Activated T-helper 1 cell treated with anti-CD3 and anti-CD28 coated beads, Interleukin-12 subunit alpha, Interleukin-12 subunit beta, Interleukin-2, Interleukin-4 antibody, amounts not matched to agents 30 ng/mL and 10 ng/mL and 1 ng/mL, durations not matched to agents 14 hours and 24 hours and 36 hours (primary cell): ENCODE measurements at places on chromosomes 7 and 10. TPM values are rescaled to one million over a fixed set of nuclear protein-coding genes. Genes with fewer than 3 reads are reported as not detected.
A peak's percentile ranks its signal among the peaks of the same experiment; 100 is the strongest.

ZNF239 gene
- total RNA-seq = 1.4 and 1.7 TPM in 2 replicates

PDE6C gene
- total RNA-seq = not detected in 2 replicates

- H3K27me3 ChIP-seq = no peaks in the 10 kb centered on the region
- no peak for DNase-seq
- no peak overlapping the region for H3K27ac ChIP-seq
- no peaks in the 10 kb centered on the region for H3K36me3 ChIP-seq
- no peak overlapping the region for H3K4me3 ChIP-seq
Measured at GRCh38 chr7:1693991-1694524, 24.0 kb downstream of the ELFN1 start.

- H3K27me3 ChIP-seq = no peaks in the 10 kb centered on the region
- no peak overlapping the region for H3K27ac ChIP-seq
- no peak for DNase-seq
- H3K4me1 ChIP-seq = no peaks in the 10 kb centered on the region
- H3K36me3 ChIP-seq = no peaks in the 10 kb centered on the region
Measured at GRCh38 chr7:69822386-69822785, 224.1 kb downstream of the AUTS2 start.

GRCh38 chr7:42274053-42274452 lies 37.0 kb upstream of the GLI3 start:
- H3K27me3 ChIP-seq = peaks cover 2% of the 10 kb centered on the region
- no peak overlapping the region for H3K4me3 ChIP-seq
- H3K27ac ChIP-seq = no peak overlapping the region
- no peaks in the 10 kb centered on the region for H3K4me1 ChIP-seq
- H3K36me3 ChIP-seq = no peaks in the 10 kb centered on the region

DNA sequence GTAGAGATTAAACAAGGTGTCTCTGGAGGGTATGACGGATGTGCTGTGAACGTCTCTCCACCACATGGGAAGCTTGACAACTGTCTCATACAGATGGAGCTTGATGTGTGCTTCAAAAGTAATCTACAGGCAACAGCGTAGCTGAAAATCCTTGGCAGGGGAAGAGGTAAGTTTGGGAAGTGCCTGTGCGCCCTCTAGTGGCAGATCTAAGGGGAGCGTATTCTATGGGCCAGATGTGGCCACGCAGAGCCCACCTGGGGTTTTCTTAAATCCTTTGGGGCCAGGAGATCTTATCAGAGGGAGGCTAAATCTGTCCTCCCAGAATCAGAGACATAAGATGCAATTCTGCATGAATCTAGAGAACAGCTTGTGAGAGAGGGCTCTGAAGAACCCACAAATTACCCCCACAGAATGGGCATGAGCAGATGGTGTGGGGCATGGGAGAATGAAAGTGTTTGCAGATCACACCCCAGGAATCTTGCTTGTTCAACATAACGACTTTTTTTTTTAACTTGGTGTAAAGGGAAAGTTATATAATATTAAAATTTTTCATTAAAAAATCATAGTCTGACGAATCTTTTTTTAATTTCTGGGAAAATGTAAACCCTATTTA lies 91.2 kb upstream of the MPP7 start:
- peaks cover 7% of the 10 kb centered on the region for H3K4me1 ChIP-seq
- DNase-seq = peak; percentile 24
- peaks cover 19% of the 10 kb centered on the region for H3K27me3 ChIP-seq
- H3K4me3 ChIP-seq = no peak overlapping the region
- H3K27ac ChIP-seq = no peak overlapping the region
- H3K36me3 ChIP-seq = no peaks in the 10 kb centered on the region

ACBD7 gene
- total RNA-seq = 2.3 and 2.7 TPM in 2 replicates

SPDYE2 gene
- not detected in 2 replicates for total RNA-seq

DNA sequence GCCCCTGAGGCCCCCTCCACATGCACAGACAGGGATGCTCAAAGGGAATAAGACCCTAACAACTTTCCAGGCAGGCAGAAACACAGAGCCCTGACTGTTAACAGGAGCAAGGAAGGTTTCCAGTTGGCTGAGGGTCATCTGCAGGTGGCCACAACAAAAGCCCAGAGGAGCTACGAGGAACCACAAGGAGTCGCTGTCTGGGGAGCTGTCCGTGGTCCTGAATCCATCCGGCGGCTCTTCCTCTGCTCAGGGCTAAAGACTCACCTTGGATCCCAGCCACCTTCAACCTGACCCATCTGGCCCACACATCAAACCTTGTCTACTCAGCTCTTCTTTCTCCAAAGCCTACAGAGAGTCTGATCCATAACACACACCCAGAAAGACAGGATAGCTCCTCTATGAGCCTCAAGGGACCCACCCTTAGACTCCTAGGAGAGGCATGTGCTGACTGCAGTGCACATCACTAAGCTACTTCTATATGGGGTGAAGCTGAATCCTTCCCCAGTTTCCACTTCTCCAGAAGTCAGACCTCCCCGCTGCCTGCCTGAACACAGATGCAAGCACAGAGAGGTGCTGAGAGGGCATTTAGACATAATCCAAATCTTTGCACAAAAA lies 104.0 kb downstream of the SLIT1 start:
- no peak overlapping the region for H3K4me3 ChIP-seq
- H3K4me1 ChIP-seq = no peaks in the 10 kb centered on the region
- peak; percentile 38 for DNase-seq
- H3K27me3 ChIP-seq = peaks cover 13% of the 10 kb centered on the region
- no peak overlapping the region for H3K27ac ChIP-seq
- no peaks in the 10 kb centered on the region for H3K36me3 ChIP-seq

DNA sequence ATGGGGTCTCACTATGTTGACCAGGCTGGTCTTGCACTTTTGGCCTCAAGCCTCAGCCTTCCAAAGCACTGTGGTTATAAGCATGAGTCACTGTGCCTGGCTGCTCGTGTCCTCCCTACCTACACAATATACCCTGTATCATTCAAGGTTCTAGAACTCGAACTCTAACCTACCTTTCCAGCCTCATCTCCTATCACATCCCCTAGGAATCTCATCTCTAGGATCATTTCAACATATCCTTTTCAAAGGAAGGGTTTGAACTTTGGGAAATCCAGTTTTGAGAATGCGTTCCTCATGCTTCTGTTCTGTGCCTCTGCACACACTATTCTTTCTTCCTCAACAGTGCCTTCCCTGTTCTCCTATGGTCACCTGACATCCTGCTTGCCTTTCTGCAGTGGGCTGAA lies 87.8 kb upstream of the RHEB start:
- DNase-seq = no peak
- H3K27me3 ChIP-seq = no peaks in the 10 kb centered on the region
- no peak overlapping the region for H3K4me3 ChIP-seq
- H3K27ac ChIP-seq = no peak overlapping the region

DNA sequence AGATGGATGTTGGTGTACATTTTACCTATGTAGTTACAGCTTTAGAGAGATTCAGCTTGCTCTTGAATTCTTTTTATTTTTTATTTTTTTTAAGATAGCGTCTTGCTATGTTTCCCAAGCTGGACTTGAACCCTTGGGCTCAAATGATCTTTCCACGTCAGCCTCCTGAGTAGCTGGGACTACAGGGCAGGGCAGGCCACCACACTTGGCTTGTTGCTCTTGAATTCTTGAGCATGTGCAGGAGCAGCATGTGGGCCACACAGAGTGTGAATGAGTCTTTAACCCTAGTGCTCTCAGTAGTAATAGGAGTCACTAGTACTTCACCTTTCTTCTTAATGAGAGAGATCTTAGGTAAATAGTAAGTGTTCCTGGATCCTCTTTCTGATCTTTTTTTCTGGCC lies 26.7 kb upstream of the CYCS start:
- H3K36me3 ChIP-seq = peaks cover 2% of the 10 kb centered on the region
- no peak overlapping the region for H3K4me3 ChIP-seq
- no peak overlapping the region for H3K27ac ChIP-seq
- H3K4me1 ChIP-seq = peaks cover 5% of the 10 kb centered on the region
- H3K27me3 ChIP-seq = no peaks in the 10 kb centered on the region
- DNase-seq = no peak

SFRP4 gene
- not detected in 2 replicates for total RNA-seq

GRCh38 chr10:73169320-73169719 lies 1.4 kb downstream of the FAM149B1 start:
- H3K27ac ChIP-seq = no peak overlapping the region
- DNase-seq = no peak
- H3K4me1 ChIP-seq = peaks cover 33% of the 10 kb centered on the region
- peak overlapping the region; percentile 30 for H3K4me3 ChIP-seq

- H3K4me1 ChIP-seq = peaks cover 73% of the 10 kb centered on the region
- H3K4me3 ChIP-seq = peak overlapping the region; percentile 86
- no peaks in the 10 kb centered on the region for H3K27me3 ChIP-seq
- no peaks in the 10 kb centered on the region for H3K36me3 ChIP-seq
- no peak for DNase-seq
Measured at GRCh38 chr10:72259491-72260238, 14.1 kb upstream of the DDIT4 start.

- H3K4me3 ChIP-seq = no peak overlapping the region
- no peaks in the 10 kb centered on the region for H3K27me3 ChIP-seq
- no peak for DNase-seq
- no peak overlapping the region for H3K27ac ChIP-seq
- no peaks in the 10 kb centered on the region for H3K36me3 ChIP-seq
Measured at GRCh38 chr7:146647445-146647844, 530.8 kb downstream of the CNTNAP2 start.

- peaks cover 3% of the 10 kb centered on the region for H3K36me3 ChIP-seq
- H3K4me3 ChIP-seq = no peak overlapping the region
- no peak overlapping the region for H3K27ac ChIP-seq
- H3K4me1 ChIP-seq = peaks cover 12% of the 10 kb centered on the region
- no peaks in the 10 kb centered on the region for H3K27me3 ChIP-seq
Measured at GRCh38 chr10:30959836-30960210, 71.8 kb downstream of the ZNF438 start.

NKX2-3 gene
- not detected in 2 replicates for total RNA-seq

- no peak overlapping the region for H3K4me3 ChIP-seq
- no peak for DNase-seq
- H3K27me3 ChIP-seq = no peaks in the 10 kb centered on the region
- no peaks in the 10 kb centered on the region for H3K4me1 ChIP-seq
- no peak overlapping the region for H3K27ac ChIP-seq
- H3K36me3 ChIP-seq = no peaks in the 10 kb centered on the region
Measured at GRCh38 chr7:80818181-80818580, 100.7 kb downstream of the SEMA3C start.

DNA sequence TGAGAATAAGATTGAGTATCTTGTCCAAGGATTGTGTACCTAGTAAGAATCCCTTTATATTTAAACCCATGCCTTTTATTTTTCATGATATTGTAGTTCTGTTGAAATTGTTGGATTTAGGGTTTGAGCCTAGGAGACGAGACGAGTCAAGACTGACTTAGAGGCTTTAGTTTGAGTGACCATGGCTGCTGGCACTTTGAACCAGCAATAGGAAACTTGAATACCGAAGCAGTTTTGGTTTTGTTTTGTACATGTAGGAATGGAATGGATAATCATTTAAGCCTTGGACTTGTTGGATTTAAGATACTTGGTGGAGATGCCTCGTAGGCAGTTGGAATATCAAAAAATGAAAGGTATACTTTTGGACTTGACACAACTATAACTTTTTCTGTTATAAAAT lies 229.0 kb downstream of the BICC1 start:
- H3K4me1 ChIP-seq = no peaks in the 10 kb centered on the region
- H3K27me3 ChIP-seq = no peaks in the 10 kb centered on the region
- no peak for DNase-seq
- no peak overlapping the region for H3K27ac ChIP-seq
- H3K36me3 ChIP-seq = no peaks in the 10 kb centered on the region

CDK1 gene
- total RNA-seq = 100 and 104 TPM in 2 replicates

GRCh38 chr10:74335501-74335900 lies 184.5 kb downstream of the ADK start:
- no peaks in the 10 kb centered on the region for H3K27me3 ChIP-seq
- DNase-seq = no peak
- H3K4me1 ChIP-seq = no peaks in the 10 kb centered on the region
- no peak overlapping the region for H3K27ac ChIP-seq
- peaks cover 4% of the 10 kb centered on the region for H3K36me3 ChIP-seq

IKZF1 gene
- total RNA-seq = 324 and 329 TPM in 2 replicates

DNA sequence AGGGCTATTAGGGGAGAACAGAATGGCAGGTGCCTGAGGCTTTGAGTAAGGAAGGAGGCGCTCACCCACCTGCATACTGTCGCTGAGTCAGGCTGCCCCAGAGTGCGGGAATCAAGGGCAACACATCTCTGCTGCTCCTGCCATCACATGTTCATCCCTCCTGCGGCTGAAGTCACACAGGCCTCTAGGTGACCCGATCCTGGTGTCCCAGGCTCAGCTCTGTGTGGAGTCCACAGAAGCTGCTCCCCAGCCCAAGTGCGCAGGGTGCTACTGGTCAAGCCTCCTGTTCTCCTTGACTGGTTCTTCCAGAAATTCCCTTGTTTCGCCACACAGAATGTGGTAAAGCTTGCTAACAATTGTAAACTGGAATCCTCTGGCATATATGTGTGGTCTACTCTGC lies 96.9 kb upstream of the IL6 start:
- no peak overlapping the region for H3K27ac ChIP-seq
- no peak for DNase-seq
- H3K4me3 ChIP-seq = no peak overlapping the region

EN2 gene
- not detected in 2 replicates for total RNA-seq

- H3K4me3 ChIP-seq = no peak overlapping the region
- peaks cover 11% of the 10 kb centered on the region for H3K27me3 ChIP-seq
- no peaks in the 10 kb centered on the region for H3K36me3 ChIP-seq
- DNase-seq = no peak
- no peaks in the 10 kb centered on the region for H3K4me1 ChIP-seq
Measured at GRCh38 chr10:44051091-44051490, 333.8 kb downstream of the CXCL12 start.

DNA sequence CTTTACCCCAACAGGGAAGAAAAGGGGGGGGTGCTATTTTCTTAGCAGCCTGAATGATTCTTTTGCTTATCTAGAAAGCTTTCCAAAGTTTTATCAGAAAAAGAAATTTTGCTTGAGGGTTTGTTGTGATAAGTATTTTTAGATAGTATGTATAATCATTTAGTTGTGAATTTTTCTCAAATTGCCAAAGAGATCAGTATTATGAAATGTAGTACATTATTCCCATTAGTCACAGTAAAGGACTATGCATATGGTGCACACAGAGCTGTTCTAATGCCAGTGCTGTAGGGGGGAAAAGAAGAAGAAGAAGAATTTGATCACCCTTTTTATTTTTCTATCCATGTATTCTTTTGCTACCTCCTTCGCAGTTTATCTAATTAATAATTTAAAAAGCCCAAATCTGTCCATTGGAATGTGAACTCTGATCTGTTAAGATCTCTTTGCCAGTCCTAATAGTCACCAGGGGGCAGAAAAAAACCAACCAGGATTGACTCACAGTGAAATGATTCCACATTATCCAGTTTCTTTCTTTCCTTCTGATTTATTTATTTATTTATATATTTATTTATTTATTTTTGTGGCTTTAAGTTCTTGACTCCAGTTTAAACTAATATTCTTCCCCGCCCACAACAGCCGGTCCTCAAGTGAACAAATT lies 4.7 kb downstream of the RBM20 start:
- peaks cover 2% of the 10 kb centered on the region for H3K36me3 ChIP-seq
- DNase-seq = no peak
- H3K4me3 ChIP-seq = no peak overlapping the region
- H3K27ac ChIP-seq = no peak overlapping the region
- H3K27me3 ChIP-seq = peaks cover 49% of the 10 kb centered on the region
- H3K4me1 ChIP-seq = peaks cover 31% of the 10 kb centered on the region

CHN2 gene
- total RNA-seq = not detected in 2 replicates
